H9 (cell line): ENCODE measurements at places on chromosomes 12 and 14.

GRCh38 chr14:56057071-56057741 lies 61.0 kb upstream of the PELI2 start:
- DNase-seq: no peak

- no peak for DNase-seq
Measured at GRCh38 chr12:57370072-57370471, 60.8 kb downstream of the R3HDM2 start.

- DNase-seq: no peak
Measured at GRCh38 chr12:29054858-29055663, 94.0 kb upstream of the FAR2 start.

DNA sequence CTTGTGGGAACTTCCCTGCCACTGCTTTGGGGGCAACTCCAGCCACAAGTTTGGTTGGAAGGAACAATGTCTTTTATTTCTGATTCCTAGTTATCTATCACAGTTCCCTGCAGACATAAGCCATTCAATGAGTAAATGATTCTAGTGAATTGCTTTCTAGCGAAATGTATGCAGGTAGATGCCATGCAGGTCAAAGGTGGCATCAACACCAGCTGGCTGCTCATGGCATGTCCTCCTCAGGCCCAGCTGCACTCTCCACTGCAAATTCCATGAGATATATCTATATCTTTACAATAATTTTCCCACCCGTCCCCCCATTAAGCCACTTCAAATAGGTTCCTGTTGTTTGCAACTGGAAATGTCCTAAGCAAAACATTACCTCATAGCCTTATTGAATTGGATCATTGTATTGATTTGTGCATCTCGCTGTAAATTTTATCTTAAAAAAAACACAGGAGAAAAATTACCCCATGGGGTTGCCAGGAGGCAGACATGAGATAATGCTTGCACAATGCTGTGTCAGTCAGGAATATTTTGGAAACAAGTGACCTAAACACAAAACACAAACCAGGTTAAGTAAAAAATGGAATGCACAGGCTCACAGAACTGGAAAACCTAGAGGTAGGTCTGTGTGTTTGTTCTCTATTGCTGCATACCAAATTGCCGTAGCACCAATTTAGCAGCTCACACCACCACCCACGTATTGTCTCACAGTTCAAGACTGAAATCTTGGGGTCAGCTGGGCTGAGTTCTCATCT lies 32.8 kb upstream of the TXNRD1 start:
- DNase-seq: no peak

GRCh38 chr14:52711666-52712065 lies 4.7 kb downstream of the PSMC6 start:
- no peak for DNase-seq
